ENCODE measurements at places on chromosomes 2 and 18.

DNA sequence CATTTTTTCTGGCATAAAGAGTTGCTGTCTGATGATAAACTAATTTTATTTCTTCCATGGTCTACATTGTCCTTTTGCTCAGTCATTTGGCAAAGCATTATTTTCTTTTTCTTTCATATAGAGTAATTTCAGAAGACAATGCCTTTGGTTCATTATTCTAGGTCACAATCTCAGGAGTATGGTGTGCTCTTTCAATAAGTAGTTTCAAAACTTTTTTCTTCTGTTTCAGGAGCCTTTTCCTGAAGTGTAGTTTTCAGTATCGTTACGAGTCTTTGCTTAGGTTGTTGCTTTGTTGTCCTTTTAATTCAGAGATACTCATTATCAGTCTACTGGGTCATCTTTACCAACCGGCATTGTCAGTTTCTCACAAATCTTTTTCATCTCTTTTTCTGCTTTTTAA lies 100.4 kb upstream of the GPC1 start:
- no peak for DNase-seq

DNA sequence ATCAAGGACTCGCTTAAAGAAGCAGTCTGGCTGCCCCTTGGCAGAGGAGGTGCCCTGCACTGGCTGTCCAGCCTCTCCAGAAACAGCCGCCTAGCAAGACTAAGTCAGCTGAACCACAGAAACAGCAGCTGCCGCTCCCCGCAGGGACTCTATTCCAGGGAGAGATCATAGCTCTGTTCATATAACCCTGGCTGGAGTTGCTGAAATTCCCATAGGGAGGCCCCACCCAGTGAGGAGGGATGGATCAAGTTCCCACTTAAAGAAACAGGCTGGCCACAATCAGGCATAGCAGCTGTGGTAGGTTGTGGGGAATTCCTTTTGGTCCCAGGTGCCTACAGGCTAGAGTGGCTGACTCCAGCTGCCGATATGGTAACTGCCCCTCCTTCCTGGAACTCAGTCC lies 74.2 kb upstream of the MC4R start:
- DNase-seq, result peak; percentile 54

GRCh38 chr2:72117718-72118117 lies 29.9 kb downstream of the CYP26B1 start:
- DNase-seq, result no peak

GRCh38 chr2:68458981-68459380 lies 8.1 kb downstream of the FBXO48 start:
- no peak for DNase-seq

- DNase-seq, result peak; percentile 63
Observed at GRCh38 chr2:110678457-110679336, 834 bp upstream of the BUB1 start.

DNA sequence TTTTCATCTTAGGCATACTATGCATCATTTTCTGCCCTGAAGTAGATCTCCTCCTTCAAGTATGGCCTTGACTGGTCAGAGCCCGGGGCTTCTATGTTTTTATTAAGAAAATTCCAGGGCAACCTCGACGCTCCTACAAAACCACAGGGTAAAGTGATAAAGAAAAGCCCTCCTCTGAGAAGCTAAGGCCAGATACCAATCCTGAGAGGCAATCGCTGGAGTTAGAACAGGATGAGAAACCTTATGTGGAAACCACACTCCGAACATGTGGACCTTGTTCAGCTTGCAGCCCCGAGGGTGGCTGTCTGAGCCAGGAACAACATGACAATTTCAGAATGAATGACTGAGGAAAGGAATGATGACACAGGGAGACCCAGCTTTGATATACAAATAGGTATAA lies 35.6 kb downstream of the RMC1 start:
- no peak for DNase-seq

- no peak for DNase-seq
Observed at GRCh38 chr2:69164061-69164778, 151.2 kb downstream of the ANTXR1 start.

GRCh38 chr18:29104227-29104626 lies 927.3 kb upstream of the CDH2 start:
- DNase-seq, result no peak

- DNase-seq, result no peak
Observed at GRCh38 chr2:141423124-141423523, 707.7 kb downstream of the LRP1B start.

DNA sequence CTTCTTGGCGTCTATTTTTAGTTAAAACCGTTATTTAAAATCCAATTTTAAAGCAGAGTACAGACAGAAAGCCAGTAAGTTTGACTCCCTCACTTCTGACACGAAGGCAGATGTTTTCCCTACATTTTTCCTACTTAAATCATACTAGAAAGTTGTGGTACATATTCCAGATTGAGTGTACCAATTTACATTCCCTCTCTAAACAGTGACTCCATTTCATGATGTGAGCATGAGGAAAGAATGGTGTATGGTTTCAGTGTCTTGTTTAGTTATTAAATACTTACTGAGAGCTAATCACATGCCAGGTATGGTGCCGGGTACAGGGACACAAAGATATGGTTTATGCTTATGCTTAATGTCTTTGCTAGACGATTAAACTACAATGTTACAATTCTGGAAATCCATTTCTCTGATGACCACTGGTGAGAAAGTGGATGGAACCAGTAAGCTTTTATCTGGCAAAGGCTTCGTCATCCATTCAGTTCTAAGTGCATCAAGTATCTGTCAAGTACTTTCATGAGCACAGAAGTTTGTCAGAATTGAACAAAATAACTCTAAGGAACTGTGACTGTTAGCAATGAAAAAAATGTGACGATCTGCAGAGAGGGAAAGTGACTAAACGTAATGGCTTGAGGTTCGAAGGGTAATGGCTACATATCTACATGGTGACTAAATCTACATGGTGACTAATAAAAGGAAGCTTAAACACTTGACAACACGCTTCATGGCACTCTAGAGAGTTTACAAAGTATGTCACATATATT lies 25.7 kb downstream of the MAP4K3 start:
- no peak for DNase-seq

GRCh38 chr2:215880970-215881369 lies 132.4 kb downstream of the MREG start:
- DNase-seq, result no peak

- no peak for DNase-seq
Observed at GRCh38 chr18:5197461-5197860, 404 bp upstream of the AKAIN1 start.

GRCh38 chr2:181394741-181395437 lies 62.3 kb upstream of the ITGA4 start:
- no peak for DNase-seq

DNA sequence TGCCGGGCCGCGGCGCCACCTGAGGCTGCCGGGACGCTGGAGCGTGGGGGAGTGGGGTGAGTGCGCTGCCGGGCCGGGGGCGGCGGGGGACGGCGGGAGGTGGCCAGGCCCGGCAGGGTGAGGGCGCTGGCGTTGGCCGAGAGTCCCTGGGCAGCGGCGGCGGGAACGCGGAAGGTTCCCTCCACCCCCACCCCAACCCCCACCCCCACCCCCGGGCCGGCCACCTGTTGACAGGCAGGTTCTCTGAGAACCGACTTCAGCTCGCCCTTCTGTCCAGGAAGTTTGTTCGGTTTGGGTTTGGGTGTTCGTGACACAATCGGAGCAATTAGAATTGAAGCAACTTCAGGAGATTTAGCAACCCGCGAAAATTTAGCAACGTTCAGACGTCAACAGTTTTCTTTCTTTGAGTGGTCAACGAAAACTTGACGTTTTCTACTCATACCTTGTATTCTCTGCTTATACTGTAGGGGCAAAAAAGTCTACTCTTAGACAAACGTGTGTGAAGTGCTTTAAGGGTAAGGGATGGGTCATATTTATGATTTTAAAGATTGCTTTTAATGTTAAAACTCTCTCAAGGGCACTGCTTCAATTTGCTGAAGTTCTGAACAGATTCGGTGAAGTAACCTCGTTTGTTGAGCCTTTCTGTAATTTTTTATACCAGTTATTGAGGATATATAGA lies 9.3 kb downstream of the OTX1 start:
- no peak for DNase-seq

DNA sequence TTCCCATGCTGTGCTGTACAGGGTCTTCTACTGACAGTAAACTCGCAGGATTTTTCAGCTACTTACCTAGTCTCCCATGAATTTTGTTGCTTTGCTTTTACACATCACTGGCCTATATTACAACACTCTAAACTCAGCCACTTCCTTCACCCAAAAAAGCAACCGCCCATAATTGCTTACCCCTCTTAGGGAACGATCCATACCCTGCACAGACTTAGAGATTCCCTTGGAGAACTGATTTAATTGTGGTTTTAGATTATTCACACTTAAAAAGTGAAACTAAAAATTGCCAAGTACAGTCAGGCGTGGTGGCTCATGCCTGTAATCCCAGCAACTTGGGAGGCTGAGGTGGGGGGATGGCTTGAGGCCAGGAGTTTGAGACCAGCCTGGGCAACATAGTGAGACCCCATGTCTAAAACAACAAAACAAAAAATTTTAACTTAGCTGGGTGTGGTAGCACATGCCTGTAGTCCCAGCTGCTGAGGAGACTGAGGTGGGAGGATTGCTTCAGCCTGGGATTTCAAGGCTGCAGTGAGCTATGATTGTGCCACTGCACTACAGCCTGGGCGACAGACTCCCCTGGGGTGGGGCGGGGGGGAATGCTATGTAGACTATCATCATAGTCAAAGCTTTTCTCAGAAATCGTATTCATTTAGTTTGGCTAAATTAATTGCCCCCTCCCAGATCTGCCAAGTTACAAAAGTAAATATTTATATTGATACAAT lies 19.3 kb downstream of the MRPL30 start:
- DNase-seq, result no peak

DNA sequence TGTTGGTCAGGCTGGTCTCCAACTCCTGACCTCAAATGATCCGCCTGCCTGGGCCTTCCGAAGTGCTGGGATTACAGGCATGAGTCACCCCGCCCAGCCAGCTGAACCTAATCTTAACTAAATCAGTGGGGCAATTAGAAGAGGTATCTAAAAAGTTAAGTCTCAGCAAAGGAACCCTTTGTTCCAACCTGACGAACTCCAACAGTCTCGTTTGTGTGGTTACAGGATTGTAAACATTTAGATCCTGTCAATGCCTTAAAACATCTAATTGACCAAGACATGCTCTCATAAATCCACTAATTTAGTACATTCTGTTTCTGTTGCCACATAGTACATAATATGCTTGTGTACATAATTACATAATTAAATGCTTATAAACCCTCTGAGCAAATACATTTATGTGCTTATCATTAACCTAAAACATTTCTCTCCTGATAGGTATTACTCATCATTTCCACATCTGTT lies 31.1 kb upstream of the STK39 start:
- DNase-seq, result no peak

GRCh38 chr2:122034777-122035176 lies 279.3 kb downstream of the TSN start:
- DNase-seq, result no peak

DNA sequence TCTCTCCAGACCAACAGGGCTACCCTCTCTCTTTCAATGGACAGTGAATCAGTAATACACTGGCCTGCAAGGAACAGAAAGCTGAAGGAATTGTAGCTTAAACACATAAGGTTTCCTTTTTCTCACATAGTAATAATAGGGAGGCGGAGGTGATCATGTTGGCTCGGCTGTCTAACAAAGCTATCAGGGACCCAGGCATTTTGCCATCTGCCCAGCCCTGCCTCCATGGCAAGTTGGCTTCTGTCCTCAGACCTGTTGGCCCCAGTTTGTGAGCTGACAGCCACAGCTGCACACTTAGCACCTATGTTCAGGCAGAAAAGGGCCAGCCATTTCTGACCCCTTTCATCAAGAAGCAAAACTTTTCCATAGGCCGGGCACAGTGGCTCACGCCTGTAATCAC lies 2.0 kb upstream of the CHRNG start:
- no peak for DNase-seq

- no peak for DNase-seq
Observed at GRCh38 chr2:138455691-138456090, 45.9 kb upstream of the SPOPL start.

DNA sequence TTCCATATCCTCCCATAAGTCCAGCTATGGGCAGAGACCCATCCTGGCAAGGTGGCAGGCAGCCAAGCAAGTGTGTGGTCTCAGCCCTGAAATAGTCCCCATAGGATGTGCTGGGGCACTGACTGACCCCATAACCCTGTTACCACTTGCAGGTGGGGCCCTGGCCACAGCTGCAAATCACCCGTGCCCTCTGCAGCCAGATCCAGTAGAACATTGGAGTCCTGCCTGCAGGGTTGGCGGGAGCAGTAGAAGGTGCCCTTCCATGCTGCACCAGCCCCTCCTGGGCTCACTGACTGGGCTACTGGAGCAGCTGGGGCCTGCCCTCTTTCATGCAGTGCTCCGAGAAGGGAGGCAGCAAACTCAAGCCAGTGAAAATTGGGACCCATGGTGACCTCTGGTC lies 112.6 kb upstream of the MCFD2 start:
- no peak for DNase-seq

- DNase-seq, result no peak
Observed at GRCh38 chr2:43130548-43130875, 95.9 kb downstream of the ZFP36L2 start.

DNA sequence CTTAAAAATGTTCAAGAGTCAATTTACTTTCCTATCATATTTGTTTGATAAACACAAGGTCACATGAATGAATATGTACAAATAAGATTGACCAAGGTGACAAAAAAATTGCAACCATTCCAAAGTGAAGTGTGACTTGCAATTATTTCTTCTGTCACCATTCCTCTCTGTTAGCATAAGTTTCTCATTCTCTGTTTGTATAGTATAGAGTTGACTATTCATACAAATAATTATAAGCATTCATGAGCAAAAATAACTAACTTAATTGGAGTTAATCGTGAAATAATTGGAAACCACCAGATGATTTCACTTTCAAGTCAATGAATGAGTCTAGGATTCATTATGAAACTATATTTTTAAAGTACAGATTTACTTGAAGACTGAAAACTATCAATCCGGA lies 42.1 kb downstream of the PGAP1 start:
- DNase-seq, result no peak

DNA sequence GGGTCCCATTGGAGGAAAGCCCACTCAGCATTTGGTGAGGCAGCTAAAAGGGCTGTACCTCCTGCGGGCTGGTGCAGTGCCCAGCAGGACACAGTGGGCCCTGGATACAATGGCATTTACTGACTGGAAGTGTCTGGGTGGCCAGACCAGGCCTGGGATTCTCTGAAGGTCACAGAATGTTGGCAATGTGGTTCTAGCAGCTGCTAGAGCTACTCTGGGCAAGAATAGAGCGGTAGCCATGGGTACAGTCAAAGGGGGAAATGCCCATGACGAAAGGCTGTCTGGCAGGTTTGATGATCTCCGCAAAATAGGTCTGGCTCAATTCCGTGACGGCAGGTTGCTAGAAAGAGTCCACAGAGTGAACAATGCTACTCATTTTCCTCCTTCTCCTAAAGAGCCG lies 241.8 kb downstream of the AFF3 start:
- DNase-seq, result peak; percentile 43

Measured in right hindlimb (tissue), 1 donor.